Panc1 (cell line): ENCODE measurements at places on chromosomes 7 and 10. TPM values are rescaled to one million over a fixed set of nuclear protein-coding genes. Genes with fewer than 3 reads are reported as not detected.

Gene LGI1
- not detected for total RNA-seq

GRCh38 chr7:129341816-129342806 lies 92.1 kb upstream of the STRIP2 start:
- DNase-seq, result no peak

DNA sequence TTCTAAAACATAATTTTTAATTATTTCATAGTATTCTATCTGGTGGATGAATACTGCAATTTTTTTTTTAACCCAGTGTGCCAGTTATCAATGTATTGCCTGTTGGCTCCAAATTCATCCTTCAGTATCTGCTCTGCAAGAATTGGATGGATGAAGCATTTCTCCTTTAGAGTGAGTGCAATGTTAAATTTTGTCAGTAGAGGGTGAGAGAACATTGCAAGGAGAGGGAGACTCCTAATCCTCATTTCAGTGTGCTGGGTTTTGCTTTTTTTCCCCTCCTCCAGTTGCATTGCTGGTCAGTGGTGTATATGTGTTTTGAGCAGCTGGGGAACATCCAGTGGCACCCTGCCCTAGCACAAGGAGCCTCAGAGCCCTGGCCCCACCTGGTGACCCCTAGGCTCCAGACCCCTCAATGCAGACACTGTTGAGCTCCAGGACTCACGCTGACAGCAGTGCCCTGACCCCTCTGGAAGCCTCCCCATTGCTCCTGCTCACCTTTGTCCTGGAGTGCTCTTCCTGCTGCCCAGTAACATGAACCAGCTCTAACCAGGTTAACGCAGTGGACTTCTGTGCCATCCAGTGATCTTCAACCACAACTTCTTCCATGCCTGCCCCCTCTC lies 199.4 kb downstream of the USP6NL start:
- DNase-seq, result no peak

DNA sequence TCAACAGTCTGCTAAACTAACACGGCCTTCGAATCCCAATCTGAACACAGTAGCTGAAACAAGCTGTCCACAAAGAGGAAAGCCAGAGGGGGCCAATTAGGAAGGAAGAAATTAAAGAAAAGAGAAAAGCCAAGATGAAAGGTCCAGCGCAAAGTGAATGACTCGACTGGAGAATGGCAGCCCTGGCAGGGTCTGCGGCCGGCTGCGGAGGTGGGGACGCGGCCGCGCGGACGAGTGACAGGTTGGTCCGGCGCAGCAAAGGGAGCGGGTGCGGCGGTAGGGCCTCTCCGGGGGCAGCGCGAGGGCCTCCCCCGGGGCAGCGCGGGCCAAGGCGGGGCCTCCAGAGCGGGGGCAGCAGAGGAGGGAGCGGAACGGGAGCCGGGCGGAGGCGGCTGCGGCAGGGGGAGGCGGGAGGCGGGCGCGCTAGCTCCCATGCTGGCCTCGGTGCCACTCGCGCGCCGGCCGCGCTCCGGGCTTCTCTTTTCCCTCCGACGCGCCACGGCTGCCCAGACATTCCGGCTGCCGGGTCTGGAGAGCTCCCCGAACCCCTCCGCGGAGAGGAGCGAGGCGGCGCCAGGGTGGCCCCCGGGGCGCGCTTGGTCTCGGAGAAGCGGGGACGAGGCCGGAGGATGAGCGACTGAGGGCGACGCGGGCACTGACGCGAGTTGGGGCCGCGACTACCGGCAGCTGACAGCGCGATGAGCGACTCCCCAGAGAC lies at the start of gene VWC2:
TSS of gene VWC2 (plus strand) at position 421 of the 718 bp plus-strand sequence. CDS start 1,798 bp downstream, outside the sequence.
- no peak for DNase-seq

DNA sequence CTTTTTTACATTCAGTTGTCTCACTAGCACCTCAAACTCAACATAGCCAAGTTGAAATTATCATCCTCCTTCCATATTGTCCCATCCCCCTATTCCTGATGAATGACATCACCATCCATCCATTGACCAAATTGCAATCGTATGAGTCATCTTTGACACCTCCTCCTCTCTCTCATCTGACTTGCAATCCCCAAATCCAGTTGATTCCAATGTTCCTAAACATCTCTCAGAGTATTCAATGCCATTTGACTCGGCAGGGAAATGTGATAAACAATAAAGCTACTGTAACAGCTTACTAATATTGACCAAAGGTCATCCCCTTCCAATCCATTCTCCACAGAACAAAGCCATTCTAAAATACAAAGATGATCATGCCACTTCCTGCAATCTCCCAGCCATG lies 1047.8 kb downstream of the NRG3 start:
- DNase-seq, result no peak

Gene BAZ1B
- 107 TPM for total RNA-seq

GRCh38 chr10:9681655-9682054 lies 1336.0 kb upstream of the CELF2 start:
- no peak for DNase-seq
